ENCODE measurements at places on chromosomes 5 and 9. TPM values are rescaled to one million over a fixed set of nuclear protein-coding genes. Genes with fewer than 3 reads are reported as not detected.

ADGRV1 gene
- total RNA-seq: 87.6 TPM

ACOT12 gene
- not detected for total RNA-seq

FUT7 gene
- not detected for total RNA-seq

NDUFS6 gene
- 33.0 TPM for total RNA-seq

ITK gene
- not detected for total RNA-seq

ISCA1 gene
- total RNA-seq: 37.9 TPM

LYSMD3 gene
- total RNA-seq: 17.2 TPM

SERF1A gene
- total RNA-seq: 22.3 TPM

ANKRD31 gene
- total RNA-seq: 0.55 TPM

GOLPH3 gene
- total RNA-seq: 79.3 TPM

PCDHGA4 gene
- 1.2 TPM for total RNA-seq

- DNase-seq: no peak
Observed at GRCh38 chr5:168788107-168788506, 208.9 kb upstream of the PANK3 start.

DNA sequence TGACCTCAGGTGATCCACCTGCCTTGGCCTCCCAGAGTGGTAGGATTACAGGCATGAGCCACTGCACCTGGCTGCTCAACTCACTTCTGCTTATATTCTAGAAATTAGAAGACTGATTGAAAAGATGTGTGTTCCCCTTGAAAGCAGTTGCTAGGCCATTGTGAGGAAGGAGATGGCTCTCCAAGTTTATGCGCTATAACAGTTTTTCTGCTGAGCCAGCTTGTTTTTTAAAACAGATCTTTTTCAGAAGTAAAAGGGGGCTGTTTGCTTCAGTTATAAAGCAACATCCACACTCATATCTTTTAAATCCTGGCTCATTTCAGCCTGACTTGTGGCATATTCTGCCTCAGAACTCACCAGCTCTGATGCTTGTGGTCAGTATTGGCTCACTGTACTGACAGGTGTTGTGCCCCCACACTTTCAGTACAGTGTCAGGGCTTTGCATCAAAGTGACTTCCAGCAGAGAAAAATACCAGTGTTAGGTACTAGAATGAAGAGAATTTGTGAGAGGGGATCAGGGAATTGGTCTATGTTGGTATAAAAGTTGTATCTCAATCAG is 49.4 kb downstream of the NUP214 start:
- no peak for DNase-seq

GRCh38 chr5:172420235-172420939 is 33.9 kb downstream of the SH3PXD2B start:
- DNase-seq: no peak

- DNase-seq: no peak
Observed at GRCh38 chr9:125841444-125841843, 94.3 kb downstream of the PBX3 start.

GRCh38 chr5:14286007-14286406 is 142.9 kb downstream of the TRIO start:
- no peak for DNase-seq

GRCh38 chr9:75644649-75645048 is 245.8 kb upstream of the PCSK5 start:
- DNase-seq: no peak

GRCh38 chr5:58582803-58583491 is at the start of gene RAB3C:
Gene RAB3C (plus strand): TSS chr5:58583075. CDS start chr5:58583209, 134 bp downstream.
- peak; percentile 84 for DNase-seq

GRCh38 chr5:126488443-126489065 is 65.3 kb downstream of the GRAMD2B start:
- no peak for DNase-seq

DNA sequence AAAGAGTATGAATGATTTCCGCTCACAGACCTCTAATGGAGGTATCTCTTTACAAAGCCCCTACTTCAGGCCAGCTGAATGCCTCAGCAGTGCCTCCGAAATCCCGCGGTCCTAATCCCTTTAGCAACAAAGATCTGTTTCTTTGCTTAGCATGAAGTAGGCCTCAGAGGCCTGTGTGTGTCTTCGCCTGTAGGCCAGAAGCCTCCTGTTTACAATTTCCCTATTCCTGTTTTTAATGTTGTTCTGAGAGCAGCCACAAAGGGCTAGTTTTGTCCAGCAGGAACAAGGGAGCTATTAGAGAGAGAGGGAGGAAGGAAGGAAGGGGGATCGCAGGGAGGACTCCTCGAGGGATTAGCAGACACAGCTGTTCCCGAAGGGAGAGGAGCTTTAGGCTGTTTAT is 166.4 kb upstream of the SPRY4 start:
- DNase-seq: no peak

DNA sequence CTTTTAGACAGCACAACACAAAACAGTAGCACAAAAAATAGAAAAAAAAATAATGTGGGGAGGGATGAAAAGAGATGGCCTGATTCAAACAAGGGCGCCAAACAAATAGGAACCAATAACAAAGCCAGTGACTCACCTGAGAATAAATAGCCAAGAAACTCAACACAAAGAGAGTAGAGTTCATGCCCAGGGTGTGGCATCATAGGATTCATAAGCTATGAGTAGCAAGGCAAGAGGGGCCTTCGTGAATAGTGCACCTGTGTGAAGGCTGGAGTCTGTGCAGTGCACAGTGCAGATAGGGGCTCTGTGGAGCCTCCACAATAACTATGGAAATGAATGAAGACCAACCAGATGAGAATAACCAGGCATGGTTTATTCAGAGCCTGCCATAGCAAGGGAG is 541.7 kb downstream of the SPOCK1 start:
- no peak for DNase-seq

DNA sequence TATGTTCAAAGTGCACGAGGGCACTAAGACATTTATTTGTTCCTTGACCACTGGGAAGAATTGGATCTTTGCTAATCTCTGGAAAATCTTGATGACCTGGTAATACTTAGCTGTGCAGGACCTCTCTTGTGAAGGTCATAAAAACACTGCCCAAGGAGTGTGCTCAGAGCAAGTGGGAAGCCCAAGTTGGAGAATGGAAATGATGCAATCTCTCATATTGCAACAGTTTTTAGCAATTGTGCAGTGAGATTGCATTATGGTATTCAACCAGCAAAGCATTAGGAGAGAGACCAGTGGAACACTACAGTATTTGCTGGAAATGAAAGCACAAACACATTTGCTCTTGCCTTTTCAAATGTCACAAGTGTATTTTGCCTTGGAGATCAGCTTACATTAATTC is 34.5 kb downstream of the TXNDC8 start:
- no peak for DNase-seq

DNA sequence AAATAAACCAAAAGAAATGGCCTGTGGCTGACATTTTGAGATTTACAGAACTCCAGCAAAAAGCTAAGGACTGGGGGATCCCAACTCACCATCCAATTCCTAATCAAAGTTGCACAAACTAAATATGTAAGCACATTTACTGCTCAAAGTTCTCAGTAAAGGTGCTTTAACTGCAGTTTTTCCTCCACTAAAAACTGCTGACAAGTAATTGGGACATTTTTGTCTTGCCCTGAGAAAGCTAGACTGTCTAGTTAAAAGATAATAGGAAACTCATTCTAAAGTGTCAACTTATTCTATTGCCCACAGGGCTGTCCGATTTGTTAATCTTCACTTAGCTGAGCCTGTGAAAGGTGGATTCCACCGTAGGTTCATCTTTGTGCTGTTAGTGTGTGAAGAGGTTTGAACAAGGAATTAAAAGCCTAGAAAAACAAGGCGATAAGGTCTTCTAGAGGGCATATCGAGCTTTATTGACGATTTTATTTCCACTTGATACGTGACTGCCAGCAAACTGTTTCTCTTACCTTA is 1.0 kb downstream of the DOCK8 start:
- no peak for DNase-seq

DNA sequence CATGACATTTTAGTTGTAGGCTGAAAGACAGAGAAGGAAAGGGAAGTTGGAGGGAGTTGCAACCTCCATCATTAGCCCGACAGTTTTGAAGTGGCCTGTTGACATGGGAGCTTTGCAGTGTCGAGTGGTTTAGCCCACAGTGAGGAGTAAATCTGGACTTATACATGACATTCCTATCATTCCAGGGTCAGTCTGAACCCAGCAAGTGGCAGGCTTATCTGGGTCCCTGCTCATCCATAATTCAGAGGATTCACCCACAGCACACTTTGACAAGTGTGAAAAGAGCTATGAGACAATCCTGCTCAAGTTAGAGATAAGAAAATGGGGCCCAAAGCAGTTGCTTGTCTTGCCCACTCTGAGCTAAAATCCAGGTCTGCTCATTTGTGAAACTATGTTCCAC is 8.4 kb upstream of the TNC start:
- no peak for DNase-seq

DNA sequence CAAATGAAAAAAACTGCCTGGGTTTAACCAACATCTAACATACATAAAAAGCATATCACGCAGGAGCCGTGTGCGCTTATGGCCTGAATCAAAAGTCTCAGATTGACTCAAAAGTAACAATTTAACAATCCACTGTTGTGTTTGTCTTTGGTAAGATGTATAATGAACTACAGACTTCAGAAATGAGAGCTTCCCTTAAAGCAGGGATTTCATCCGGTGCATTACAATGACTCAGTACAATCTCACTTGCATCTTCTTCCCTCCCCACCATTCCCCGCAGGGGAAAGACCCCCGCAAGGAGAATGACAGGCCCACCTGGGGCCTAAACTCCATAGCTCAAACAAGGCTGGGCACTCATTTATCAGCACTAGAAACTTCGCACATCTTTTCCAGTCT is 1.4 kb downstream of the ZFR start:
- DNase-seq: no peak

DNA sequence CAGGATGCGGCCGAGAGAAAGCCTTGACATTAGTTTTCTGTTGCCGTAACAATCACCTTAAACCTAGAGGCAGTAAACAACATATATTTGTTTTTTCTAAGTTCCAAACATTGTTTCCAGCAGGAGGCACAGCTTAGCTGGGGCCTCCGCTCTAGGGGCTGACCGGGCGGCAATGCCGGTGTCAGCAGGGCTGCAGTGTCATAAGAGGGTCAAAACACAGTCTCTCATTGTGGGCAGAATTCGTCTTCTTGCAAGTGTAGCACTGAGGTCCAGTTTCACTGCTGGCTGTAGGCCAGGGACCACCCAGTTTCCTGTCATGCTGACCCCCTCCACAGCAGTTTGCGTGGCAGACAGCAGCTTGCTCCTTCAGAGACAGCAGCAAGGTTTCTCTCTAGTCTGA is 186.2 kb downstream of the PJA2 start:
- no peak for DNase-seq

DNA sequence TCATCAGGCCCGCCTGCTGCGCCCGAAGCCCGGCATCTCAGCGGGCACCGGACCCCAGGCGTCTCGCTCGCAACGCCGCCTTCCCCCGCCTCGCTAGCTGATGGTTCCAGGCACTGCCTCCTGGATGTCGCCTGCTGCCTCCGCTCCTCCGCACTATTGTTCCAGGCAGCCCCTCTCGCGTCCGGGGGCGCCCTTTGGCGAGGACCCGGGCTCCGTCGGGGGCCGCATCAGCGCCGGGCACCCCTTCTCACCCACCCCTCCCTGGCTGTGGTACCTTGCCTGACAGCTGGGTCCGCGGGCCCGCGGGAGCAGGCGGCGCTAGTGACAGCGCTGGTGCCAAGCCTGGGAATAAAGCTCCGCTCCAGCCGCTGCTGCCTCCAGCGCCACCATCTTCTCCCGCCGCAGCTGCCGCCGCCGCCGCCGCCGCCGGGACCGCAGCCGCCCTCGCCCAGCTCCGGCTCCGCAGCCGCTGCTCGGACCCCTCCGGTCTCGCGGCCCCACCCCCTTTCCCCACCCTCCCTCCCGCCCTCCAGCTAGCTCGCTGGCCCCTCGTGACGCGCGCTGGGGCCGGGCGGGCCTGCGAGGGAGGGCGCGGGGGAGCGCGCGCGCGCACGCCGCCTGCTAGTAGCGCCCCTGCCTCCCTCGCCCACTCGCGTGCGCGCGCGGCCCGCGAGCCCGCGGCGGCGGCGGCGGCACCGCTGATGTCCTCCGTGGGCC is at the start of gene APBA1:
APBA1 (minus strand) TSS at position 493 of the 717 bp plus-strand sequence.
- DNase-seq: peak; percentile 27

DNA sequence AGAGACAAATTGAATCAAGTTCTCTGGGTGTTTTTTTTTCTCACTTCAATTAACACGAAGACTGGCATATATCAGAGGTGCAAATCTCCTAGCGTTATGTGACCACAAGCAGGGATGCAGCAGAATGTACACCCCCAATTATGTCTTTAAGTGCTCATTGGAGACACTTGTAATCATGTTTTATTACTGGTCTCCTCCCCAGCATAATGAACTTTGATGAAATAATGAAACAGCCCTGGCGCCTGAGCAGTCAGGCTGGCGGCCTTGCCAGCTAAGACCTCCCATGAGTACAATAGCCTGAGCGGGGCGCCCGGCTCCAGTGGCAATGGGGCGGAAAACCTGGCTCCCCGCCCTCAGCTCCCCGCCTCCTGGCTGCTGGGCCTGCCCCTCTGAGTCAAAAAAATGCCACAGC is 209.4 kb upstream of the MSX2 start:
- DNase-seq: no peak

- no peak for DNase-seq
Observed at GRCh38 chr9:78601957-78602565, 305.1 kb downstream of the PSAT1 start.

GRCh38 chr9:87554171-87554910 is 56.7 kb downstream of the DAPK1 start:
- no peak for DNase-seq

GRCh38 chr9:26949637-26950069 is 2.6 kb upstream of the PLAA start:
- no peak for DNase-seq

DNA sequence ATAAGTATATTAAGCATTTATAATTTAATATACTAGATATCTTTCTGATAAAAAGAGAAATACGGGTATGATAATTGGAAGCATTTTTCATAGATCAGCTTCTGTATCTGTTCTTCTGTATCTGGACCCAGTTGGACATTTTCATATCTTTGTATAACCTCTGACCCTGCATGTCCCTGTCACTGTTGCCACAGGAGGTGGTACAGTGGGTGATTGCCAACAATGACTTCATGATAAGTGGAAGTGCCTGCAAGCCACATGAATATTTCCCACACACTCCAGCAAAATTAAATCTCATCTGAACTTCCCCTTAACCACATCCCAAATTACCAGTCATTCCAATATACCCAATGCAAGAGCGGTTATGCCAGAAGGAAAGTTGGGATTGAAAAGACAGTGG is 376.4 kb downstream of the ARRDC3 start:
- no peak for DNase-seq

- peak; percentile 55 for DNase-seq
Observed at GRCh38 chr5:135829681-135830383, 4.6 kb upstream of the SLC25A48 start.

All from progenitor cell of endocrine pancreas (in vitro differentiated cells).